Effector CD4-positive, alpha-beta T cell (primary cell): ENCODE measurements at places on chromosomes 2 and 18.

DNA sequence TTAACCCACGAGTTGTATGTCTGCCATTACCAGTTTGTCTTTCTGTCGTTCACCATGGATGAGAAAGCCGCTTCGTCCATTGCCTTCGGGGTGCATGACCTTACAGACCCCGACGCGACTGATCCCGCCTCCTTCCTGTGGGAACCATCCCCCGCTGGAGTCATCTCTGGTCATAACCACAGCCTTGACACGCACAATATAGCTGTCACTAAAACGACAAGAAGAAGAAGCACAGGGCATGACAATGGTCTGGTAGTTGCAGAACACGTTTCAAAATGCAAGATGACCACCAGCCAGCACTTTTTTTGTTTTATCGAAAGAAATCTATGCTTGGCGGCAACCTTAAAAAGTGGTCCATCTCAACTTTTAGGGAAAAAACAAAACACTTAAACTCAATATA lies 87.7 kb downstream of the SPRED2 start:
- DNase-seq = no peak

GRCh38 chr2:43450617-43451016 lies 145.2 kb downstream of the THADA start:
- DNase-seq = no peak

GRCh38 chr2:24643051-24643450 lies 150.1 kb downstream of the PTRHD1 start:
- DNase-seq = no peak

DNA sequence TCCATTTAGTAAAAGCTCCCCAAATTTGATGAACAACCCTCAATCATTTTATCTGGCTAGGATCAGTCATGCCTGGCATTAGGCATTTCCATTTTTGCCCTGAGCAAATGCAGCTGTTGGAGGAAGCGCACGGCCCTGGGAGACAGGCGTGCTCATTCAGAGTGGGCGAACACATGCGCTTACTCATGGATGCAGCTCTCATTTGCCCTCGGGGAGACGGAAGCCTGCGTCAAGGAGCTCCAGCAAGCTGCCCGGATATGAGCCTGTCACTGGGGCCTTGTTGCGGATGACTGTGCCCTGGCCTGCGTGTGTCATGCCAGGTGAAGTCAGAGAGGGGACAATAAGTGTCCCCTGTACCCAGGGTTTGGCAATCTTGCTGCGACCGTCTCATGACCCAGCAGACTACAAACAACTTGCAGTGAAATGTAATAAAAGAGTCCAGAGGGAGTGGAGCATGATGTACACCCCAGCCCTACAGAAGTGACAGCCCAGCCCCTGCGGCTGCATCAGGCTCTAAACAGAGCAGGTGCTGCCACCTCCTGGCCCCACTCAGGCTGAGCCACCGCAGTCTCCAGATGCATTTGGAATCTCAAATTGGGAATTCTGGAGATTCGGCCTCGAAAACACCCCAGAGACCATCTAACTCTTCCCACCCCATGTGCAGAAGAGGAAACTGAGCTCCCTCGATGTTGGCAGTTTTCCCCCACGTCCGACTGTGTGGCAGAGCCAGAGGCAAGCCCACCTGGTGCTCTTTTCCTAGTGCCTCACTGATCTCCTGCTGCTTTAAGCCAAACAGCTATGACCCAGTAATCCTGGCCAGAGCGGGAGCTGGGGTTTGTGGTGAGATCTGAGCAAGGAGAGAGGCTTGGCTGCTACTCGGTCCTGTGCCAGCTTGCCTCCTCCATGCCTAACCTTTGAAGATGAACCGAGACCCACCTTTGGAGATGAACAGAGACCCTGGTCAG lies 105.0 kb upstream of the ALK start:
- DNase-seq = no peak

DNA sequence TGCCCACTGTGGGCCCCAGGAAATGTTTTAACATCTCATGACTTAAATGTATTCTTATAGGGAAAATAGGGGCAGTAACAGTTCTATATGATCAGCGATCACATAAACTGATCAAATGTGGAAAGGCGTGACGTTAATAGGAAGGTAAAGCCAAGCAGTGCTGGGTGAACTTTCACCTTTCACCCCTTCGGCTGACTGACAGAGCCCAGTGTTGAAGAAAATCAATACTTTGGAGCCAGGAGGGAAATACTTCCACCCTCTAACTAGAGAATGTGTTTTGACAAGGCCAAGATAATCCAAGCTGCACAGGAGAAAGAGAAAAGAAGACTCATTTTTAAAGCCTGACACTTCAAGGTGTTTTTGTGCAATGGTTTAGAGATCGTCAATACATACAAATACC lies 116.5 kb upstream of the BOD1L2 start:
- no peak for DNase-seq

DNA sequence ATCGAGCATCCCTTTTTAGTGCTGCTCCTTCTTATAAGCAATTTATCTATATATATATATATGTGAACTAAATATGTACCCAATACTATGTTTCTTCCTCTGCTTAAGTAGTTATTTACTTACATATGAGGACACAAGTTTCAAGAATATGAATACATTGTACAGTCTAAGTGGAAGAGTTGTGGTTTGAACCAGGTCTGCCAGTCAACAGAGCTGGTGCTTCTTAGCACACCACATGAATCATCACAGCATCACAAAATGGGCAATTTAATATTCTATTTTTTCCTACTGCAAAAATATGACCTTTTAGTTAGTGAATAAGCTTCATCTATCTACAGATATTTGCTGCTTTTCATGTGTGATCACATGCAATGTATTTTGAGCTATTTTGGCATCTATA lies 64.4 kb upstream of the SPAG16 start:
- no peak for DNase-seq

GRCh38 chr2:3197308-3197707 lies 180.3 kb downstream of the EIPR1 start:
- no peak for DNase-seq

DNA sequence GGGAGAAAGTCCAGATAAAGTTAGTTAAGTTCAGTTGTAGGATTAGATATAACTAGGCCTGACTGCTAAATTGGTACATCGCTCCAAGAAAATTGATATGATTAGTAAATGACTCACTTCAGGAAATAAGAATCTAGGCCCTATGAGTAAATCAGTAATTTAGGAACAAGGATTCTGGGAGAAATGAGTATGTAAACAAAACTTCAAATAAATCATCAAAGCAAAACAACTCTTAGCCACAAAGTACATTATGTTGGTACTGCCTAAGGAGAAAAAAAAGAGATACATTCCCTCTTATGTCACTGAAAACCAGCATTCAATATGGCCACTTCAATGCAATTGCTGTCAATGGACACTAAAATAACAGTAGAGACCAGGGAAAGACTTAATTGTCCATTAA lies 529.1 kb downstream of the ZNF804A start:
- no peak for DNase-seq
